Substantia nigra (tissue), 51 donors: ENCODE measurements at places on chromosomes 7 and 10.

DNA sequence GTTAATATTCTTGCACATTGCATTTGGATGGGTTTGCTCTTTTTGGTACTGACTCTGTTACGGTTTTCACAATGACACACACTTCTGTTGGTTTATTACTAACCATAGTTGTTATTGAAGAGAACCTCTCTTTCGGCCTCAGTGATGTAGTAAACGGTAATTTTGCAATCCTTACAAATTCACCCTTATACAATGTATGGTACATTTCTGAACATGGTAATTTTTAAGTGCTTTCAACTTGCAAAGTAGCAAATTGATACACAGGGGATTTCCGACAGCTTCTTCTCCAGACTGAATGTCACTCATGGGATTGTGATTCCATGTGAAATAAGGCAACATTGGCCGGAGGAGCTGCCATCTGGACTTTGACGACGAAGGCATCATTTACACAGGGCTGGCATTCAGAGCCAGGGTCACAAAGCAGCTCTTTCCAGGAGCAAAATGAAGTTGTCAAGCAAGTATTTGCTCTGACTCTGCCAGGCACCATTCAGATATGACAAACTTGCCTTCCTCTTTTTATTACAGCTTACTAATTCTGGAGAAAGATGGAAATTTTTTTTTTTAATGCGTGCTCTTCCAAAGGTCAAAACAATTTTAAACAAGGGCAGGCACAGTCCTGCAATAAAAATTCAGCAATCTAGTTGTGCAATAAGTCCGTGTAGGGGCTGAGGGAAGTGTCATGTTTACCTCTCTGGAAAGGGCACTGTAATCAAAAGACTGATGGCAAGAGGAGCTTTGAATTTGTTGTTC is 711.5 kb upstream of the C7orf33 start:
- DNase-seq: no peak

GRCh38 chr7:33108554-33109004 is 625 bp downstream of the RP9 start:
- no peak for DNase-seq

DNA sequence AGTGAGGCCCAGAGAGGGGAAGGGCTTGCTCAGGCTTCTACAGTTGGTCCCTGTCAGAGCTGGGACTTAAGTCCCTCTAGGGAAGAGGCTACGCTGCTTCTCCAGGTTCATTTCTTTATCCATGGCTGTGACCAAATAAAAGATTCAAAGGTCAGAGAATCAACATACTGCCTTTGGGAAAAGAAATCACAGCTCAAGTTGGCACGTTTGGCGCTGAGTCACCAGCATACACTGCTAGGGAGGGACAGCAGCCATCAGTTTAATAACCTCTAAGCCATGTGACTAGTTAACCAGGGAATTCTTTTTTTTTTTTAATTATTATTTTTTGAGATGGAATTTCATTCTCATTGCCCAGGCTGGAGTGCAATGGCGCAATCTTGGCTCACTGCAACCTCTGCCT is 28.4 kb upstream of the CRHR2 start:
- no peak for DNase-seq

DNA sequence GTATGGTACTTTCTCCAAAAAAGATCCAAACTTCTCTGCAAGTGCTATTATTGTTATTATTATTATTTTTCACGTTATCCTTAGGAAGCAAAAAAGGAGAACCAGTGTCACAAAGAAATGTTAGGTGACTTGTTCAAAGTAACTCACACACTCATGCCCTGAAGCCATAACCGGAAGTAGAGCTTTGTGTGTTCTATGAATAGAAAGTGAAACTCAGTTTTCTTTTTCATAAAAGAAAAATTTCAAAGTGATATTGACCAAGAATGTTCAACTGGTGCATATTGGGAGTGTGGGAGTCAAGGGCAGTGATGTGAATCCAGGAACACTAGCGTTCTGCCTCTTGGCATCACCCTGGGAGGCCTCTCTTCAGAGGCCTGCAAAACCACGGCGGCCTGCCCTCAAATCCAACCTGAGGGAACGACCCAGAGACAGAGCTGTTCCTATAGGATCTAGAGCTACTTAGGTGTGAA is 106.1 kb downstream of the PRKCQ start:
- no peak for DNase-seq

DNA sequence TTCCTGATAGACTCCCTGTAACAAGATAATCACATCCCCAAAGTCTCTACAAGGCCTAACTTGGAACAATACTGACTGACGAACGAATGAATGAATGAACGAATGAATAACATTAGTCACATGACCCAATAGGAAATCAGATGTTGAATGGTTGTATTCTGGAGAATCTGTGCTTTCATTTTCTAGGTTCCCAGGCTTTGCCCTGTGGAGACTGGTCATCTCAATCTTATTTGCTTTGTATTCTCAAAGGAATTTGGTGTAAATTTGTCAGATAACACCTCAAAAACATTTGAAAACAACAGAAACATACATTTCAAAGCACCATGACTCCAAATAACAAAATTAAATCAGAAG is 69.6 kb upstream of the COL1A2 start:
- DNase-seq: no peak

- no peak for DNase-seq
Observed at GRCh38 chr7:119522263-119522662, 750.7 kb upstream of the KCND2 start.

DNA sequence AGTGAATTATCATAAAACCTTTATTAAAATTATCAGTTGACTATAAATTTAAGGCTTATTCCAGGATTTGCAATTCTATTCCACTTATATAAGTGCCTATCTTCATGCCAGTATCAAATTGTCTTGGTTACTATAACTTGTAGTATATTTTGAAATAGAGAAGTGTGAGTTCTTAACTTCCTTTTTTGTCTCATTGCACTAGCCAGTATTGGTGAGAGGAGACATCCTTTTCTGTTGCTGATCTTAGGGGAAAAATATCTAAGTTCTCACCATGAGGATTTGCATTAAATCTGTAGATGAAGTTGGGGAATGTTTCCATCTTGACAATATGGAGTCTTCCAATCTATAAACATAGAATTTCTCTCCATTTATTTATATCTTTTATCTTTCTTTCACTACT is 104.2 kb upstream of the MKI67 start:
- no peak for DNase-seq

GRCh38 chr10:818010-818409 is 113.5 kb downstream of the LARP4B start:
- no peak for DNase-seq

DNA sequence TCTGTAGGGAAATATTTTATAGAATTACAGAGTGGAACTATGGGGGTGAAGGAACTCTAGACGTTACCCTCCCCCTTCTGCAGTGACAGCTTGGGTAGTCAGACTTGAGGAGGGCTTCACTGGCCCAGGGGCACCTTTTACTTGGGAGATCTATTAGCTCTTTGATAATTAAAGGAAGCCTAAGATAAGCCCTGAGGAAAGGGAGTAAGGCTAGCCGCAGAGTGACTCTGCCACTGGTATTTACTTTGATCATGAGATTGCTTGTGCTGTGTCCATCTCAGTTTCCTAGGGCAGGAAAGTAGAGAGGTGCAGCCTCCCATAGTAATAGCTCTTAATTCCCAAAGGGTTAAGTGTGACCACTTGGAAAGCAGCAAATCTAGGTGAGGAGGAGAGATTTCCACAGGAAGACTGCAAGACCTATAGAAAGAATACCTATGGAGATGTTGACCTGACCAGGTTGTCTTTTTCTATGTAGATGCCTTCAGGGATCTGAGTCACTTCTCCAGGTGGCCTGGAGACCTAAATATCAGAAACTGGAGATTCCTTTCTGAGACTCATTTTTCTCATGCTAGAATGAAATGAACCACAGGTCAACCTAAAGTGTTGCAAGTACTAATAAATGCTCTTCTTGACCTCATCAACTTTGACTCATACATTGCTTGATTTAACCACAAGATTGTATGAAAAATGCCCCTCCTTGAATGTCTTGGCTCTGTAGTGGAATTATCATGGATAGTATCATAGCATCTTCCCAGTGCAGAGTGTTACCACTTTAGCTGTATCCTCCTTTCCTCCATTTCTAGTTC is 447.3 kb upstream of the GHITM start:
- no peak for DNase-seq

DNA sequence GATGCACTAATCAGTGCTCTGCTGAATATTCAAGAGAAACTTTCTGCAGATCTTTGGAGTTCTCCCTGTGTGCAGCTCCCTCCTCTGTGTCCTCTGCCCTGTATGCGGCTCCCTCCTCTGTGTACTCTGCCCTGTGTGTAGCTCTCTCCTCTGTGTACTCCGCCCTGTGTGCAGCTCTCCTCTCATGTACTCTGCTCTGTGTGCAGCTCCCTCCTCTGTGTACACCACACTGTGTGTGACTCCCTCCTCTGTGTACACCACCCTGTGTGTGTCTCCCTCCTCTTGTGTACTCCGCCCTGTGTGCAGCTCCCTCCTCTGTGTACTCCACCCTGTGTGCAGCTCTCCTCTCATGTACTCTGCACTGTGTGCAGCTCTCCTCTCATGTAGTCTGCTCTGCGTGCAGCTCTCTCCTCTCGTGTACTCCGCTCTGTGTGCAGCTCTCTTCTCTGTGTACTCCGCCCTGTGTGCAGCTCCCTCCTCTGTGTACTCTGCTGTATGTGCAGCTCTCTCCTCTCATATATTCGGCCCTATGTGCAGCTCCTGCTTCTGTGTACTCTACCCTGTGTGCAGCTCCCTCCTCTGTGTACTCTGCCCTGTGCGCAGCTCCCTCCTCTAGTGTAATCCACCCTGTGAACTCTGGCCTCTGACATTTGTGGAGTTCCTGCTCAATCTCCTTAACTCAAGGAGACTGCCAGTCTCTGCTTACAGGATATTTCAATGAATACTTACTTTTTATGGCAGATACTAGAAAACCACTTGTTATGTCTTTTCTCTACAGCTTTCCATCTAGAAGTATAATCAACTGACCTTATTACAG is 280.4 kb downstream of the GLRX3 start:
- no peak for DNase-seq

DNA sequence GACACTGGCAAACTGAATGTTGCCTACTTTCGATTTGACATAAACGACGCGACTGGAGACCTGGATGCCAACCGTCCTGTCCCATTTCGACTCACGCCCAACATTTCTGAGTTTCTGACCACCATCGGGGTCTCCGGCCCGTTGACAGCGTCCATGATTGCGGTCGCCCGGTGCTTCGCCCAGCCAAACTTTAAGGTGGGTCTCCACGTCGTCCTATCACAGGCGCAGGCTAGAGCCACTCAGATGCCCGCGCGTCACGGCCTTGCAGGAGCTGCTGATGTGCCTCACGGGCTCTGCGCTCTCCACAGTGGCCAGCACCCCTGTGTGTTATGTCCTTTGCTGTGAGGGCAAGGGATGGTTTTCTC is 132.6 kb downstream of the SMURF1 start:
- DNase-seq: no peak

- no peak for DNase-seq
Observed at GRCh38 chr7:71613313-71613712, 481.4 kb downstream of the GALNT17 start.

DNA sequence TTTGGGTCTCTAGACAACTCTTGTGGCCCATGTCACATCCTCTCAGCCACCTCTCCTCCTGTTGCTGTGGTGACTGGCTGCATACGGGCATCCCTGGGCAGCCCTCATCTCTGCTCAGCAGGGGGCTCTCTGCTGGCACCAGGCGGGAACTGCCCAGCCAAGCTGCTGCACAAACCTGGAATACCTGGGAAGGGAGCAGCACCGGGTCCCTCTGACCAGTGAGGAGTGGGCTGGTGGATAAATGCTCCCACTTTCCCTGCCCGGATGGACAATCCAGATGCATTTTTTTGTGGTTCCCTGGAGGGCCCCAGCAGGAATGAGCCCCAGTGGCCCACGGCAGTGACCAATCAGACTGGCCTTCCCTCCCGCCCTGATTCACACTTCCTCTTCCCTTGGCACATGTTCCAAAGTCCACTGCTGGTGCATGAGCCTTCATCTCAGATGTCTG is 21.9 kb downstream of the GRID1 start:
- DNase-seq: no peak

- DNase-seq: no peak
Observed at GRCh38 chr7:99080679-99081078, 63.2 kb downstream of the SMURF1 start.

DNA sequence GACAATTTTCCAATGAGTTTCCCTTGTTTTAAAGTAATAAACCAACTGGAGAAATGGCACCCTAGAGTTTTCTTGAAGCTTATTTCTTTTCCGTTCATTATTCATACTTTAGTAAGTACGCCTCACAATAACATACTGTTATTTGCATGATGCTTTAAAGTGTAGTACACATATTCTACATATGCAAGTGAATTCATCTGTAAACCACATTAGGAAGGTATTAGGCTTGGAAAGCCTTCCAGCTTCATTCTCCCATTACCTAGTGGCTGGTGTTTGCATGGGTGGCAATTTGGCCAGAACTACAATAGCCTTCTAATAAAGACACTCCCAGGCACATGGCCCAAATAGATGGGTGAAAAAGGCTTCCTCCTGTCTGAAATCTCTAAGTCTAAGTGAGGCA is 45.5 kb upstream of the KIAA1217 start:
- DNase-seq: no peak

- no peak for DNase-seq
Observed at GRCh38 chr7:45084901-45085618, 3.7 kb downstream of the NACAD start.

GRCh38 chr10:75240329-75241076 is 4.7 kb upstream of the COMTD1 start:
- no peak for DNase-seq

GRCh38 chr10:118017071-118017740 is 29.5 kb downstream of the RAB11FIP2 start:
- no peak for DNase-seq

GRCh38 chr10:89425000-89425399 is 10.6 kb downstream of the IFIT5 start:
- no peak for DNase-seq

DNA sequence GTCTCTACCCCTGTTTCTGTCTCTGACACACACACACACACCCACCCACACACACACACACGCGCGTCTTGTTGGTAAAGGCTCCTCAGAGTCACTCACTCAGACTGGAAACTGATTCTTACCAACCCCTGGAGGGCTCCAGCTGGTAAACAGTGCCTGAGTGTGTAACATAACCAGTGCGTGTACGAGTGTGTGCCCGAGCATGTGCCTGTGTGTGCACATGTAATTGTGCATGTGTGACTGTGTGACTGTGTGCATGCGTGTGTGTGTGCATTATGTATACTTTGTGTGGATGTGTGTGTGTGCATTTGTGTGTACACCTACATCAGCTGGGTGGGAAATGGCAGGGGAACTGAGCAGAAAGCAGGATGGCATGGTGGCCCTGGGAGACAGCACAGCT is 317.1 kb downstream of the WDR37 start:
- no peak for DNase-seq

DNA sequence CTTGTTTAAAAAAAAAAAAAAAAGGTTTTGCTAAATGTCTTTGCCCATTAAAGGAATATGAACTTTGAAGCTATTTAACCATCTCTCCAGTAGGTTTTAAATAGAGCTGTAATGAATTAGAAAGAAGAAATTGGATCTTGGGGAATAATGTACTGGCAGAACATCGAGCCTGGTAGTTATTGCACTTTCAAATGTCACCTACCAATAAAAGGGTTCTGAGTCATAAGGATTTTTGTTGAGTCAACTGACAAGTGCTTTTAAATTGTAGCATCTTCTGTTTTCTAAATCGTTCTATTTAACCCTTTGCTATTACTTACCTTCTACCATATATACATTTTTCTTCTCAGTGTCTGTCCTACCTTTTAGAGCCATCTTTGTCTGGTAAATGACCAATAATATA is 10.7 kb downstream of the CUTC start:
- no peak for DNase-seq

- no peak for DNase-seq
Observed at GRCh38 chr10:16822027-16822426, 4.8 kb upstream of the RSU1 start.
